Right ventricle myocardium superior (tissue), 1 donor: ENCODE measurements at places on chromosomes 4 and X. TPM values are rescaled to one million over a fixed set of nuclear protein-coding genes. Genes with fewer than 3 reads are reported as not detected.

- DNase-seq, result no peak
Measured at GRCh38 chrX:30483996-30484395, 93.6 kb downstream of the TASL start.

- no peak for DNase-seq
Measured at GRCh38 chrX:17164941-17165340, 210.1 kb upstream of the NHS start.

FGB gene
- 0.51 TPM for total RNA-seq

WDR1 gene
- 183 TPM for total RNA-seq
